AG04450 (cell line): ENCODE measurements at places on chromosomes 11 and 22.

DNA sequence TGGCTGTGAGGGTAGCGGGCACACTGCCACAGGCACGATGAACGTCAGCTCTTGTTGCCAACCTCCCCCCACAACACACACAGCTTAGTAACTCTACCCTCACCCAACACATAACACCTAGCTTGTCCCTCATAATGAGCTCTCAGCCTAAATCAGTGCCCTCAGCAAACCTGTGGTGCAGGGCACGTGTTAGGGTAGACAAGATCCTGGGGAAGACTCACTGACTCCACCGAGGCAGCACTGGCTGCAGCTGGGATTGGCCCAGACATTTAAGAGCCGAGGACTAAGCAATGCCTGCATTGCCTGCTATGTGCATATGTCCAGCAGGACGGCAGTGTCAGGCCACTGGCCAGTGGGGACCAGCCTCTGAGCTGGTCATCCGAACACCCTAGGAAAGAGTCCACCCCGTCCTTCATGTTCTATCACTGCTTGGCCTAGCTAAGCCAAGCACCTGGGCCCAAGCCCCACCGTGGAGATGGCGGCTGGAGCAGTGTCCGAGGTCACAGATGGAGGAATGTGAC is 32.9 kb upstream of the TRIM29 start:
- no peak for DNase-seq

DNA sequence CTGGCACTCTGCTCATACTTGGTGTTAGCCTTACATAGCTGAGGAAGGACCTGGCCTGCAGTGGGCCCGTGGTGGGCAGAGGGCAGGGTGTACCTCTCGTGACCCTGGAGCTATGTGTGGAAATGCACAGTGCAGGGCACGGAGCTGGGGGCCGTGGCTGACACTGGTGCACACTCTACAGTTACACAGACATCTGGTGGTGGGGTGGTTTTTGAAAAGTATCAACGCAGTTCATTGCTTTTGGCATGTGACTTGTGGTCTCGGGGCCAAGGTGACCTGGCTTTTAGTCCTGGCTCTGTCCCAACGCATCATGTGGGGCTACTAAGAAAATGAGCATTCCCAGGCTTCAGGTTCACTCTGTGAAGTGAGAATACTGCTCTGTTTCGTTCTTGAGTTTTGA is 553.6 kb downstream of the NTM start:
- no peak for DNase-seq

- DNase-seq: no peak
Measured at GRCh38 chr11:110728883-110729282, 16.6 kb upstream of the ARHGAP20 start.

DNA sequence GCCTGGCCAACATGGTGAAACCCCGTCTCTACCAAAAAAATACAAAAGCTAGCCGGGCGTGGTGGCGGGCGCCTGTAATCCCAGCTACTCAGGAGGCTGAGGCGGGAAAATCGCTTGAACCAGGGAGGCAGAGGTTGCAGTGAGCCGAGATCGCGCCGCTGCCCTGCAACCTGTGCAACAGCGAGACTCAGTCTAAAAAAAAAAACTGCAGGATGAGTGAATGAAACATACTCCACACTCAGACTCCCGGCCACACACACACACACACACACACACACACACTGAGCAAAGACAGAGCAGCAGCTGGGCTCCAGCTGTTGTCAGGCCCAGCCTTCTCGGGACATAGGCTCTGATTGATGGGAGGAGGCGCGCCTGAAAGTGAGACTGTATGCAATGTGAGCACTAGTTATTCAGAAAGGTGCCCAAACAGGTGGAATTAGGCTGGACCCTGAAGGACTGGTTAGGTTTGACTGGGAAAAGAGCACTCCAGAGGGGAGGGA is 1.5 kb upstream of the PLEKHA7 start:
- DNase-seq: peak; percentile 8

GRCh38 chr22:48531108-48531507 is 1296.6 kb downstream of the BRD1 start:
- no peak for DNase-seq

- no peak for DNase-seq
Measured at GRCh38 chr11:92267968-92268367, 43.4 kb downstream of the FAT3 start.

- DNase-seq: no peak
Measured at GRCh38 chr22:24994070-24994763, 41.7 kb downstream of the KIAA1671 start.

- DNase-seq: no peak
Measured at GRCh38 chr11:71186806-71187205, 65.6 kb downstream of the SHANK2 start.

DNA sequence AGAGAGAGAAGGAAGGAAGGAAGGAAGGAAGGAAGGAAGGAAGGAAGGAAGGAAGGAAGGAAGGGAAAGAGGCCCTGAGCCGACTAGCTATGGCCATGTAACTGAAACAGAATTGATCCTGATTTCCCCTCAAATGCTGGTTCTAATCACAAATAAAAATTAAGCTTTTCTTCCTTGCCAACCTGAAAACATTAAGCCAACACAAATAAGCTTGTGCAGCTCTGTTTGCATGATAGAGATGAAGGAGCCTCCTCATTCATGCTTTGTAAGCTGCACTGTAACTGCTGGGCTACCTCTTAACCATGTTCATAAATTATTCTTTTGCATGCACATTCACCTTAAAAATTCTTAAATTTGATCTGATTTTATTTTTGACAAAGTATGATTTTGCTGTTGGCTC is 27.7 kb upstream of the APOL5 start:
- no peak for DNase-seq

DNA sequence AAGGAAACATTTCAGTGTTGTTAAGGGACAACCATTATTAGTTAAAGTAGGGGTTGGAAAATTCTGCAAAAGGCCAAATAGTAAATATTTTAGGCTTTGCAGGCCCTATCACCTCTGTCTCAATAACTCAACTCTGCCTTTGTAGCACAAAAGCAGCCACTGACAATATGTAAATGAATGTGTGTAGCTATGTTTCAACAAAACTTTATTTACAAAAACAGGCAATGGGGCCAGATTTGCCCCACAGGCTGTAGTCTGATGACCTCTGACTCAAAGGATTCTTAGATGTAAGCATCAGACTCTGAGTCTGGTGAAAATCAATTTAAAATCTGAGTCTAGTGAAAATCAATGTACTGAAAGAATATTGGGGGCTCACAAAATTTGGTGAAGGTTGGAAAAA is 50.3 kb downstream of the PAK1 start:
- DNase-seq: no peak

DNA sequence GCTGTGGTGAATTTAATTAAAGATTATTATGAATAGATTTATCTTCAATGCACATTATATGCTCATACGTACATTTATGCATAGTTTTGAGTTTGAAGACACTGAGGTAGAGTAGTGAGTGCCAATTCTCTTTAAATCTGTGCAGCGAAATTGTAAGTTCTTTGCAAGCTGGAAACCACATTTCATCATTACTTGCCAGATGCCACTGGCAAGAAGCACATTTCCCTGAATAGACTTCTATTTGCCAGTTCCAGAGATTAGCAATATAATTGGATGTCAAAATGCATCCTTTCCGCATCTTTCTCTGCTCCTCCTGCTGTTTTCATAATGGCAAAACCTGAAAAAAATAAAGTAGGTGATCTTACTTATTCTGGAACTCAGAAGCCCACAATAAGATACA is 448.0 kb downstream of the LUZP2 start:
- no peak for DNase-seq

DNA sequence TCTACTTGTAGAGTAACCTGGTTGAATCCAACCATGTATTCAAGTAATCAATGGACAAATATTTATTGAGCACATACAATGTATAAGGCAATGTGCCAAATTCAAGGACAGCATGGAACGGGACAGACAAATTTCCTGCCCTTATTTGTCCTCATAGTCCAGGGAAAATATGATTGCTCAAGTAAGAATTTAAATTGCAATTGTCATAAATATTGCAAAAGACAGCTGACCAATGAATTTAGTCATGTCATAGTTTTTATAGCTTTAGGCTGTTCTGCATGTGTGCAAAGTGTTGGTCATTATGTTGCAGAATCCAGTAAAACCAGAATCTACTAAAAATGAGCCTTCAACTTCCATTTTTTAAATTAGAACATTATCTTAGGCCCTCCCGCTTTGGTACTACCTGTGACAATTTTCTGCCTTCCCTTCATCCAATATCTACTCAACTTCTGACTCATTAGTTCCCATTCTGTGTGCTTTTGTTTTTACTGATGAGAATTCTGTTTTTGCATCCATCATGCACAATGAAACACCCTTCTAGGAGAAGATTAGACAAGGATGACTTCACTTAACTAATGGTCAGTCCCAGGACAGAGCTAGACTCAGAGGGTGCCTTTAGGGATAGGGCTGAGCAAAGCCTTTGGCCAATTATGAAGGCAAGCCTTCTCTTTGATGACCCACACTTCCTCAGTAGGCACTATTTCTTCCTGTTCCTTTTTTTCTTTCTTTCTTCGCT is 45.8 kb upstream of the FIBIN start:
- DNase-seq: no peak

GRCh38 chr11:76201672-76202412 is 4.5 kb downstream of the WNT11 start:
- no peak for DNase-seq

GRCh38 chr22:35457729-35458546 is 58.0 kb downstream of the MCM5 start:
- DNase-seq: no peak

DNA sequence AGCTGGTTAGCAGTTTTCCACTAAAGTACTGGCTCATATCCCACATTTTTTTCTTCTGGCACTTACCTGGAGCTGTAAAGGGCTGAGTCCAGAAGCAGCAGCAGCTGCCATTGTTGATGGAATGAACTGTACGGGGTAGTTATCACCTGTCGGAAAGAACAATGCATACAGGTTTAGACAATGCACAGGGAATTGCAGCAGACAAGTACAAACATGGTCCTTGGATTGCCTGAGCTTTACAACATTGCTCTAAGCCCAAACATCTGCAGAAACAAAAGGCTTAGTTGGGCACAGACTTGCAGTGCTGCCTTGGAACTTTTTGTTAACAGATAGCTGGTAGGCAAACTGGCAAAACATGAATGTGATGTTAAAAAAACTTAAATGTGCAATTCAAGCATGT is 258.8 kb downstream of the SOX6 start:
- no peak for DNase-seq

GRCh38 chr22:50530877-50531545 is 1.2 kb upstream of the TYMP start:
- DNase-seq: no peak

DNA sequence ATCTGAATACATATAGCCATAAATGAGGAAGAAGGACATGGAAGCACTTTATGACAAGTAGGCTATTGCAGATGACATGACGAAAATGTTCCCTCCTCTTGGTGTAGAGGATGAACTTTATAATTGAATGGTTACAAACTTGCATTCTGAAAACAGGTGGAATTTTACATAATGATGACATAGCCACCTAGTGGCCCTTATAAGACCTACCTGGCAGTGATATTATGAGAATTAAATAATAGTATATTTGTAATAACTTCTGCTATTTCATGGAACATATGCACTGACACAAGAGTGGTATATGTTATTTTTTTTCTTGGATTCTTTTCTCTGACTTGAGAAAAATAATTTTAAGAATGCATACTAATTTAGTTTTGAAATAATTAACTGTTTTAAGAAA is 22.9 kb downstream of the TRIM22 start:
- DNase-seq: no peak

DNA sequence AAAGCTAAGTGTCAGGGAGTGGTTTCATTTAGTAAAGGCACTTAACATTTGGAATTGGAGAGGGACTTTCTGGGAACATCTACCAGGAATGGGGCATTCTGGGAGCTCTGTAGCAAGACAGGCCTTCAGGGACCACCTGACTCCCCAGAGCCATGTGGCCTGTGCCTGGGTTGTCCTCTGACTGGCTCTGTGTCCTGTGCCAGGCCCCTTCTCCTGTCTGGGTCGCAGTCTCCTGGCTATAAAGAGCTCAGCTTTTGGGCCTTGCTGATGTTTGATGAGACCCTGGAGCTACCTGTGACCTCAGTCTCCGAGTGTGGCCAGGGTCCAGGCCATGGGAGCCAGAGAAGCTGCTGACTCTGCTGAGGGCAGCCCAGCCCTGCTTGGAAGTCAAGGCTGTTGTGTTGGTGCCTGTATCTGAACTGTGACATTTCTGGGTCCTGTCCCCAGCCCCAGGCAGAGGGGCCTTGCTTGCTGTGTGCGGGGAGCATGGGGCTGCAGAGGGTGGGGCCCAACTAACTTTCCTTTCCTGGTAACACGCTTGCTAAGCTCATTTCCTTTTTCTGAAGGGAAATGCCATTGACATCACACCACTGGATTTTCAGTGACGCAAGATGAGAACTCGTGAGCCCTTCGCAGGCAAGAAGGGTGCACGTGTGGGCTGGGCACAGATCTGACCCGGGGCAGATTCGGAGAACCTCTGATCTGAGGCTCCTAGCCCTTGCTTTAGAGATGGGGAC is 41.3 kb downstream of the LRRC32 start:
- no peak for DNase-seq

DNA sequence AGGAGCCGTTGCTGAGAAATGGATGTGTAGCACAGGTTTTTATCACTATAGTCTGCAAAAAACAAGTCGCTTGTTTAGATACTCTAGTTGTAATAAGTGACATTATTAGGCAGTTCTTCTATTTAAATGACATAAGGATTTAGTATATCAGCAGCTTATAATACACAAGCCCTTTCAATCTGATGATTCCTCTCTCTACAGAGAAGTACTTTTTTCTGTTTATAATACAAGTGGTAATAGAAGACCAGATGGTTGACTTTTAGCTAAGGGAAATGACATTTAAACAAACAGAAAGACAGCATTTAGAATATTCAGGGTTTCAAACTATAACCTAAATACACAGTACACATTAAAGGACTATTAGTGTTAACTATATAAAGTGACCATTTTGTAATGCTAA is 60.4 kb downstream of the IMMP1L start:
- no peak for DNase-seq

DNA sequence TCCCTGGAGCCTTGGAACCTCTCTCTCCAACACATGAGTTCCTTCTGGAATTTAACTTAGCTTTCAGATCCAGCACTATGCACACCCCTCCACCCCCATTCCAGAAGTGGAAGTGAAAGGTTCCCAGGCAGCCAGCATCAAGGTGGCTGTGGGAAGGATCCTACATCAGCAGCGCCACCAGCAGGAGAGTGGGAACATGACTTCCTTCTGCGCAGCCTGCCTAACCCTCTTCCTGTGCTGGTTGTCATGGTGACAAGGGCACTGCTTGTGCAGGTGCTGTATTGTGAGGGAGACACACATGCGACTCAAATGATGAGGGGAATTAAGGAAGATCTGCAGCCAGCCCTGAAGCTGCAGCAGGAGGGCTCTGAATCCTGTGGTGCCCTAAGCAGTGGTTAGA is 904.5 kb upstream of the API5 start:
- no peak for DNase-seq

DNA sequence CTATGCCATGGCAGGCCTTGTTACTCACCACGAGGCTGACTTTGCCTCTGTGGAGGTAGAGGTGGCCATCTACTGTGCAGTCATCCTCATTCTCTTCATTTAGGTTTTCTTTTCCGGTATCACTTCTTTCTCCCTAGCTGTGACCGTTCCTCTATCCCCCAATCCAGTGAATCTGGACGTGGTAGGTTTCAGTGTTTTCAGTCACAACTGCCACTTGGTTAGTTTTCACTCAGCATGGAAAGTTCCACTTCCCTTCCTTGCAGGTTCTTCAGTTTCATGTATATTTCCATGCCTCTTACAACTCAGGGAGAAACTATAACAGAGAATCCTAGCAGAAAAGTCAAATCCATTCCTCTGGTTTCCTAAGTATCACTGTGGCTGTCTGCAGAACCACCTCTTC is 1.9 kb downstream of the HPS4 start:
- no peak for DNase-seq

- no peak for DNase-seq
Measured at GRCh38 chr11:43072096-43072495, 239.7 kb upstream of the API5 start.

GRCh38 chr11:71992136-71992730 is 6.5 kb upstream of the IL18BP start:
- DNase-seq: no peak
